ENCODE measurements at places on chromosomes 3 and 15. TPM values are rescaled to one million over a fixed set of nuclear protein-coding genes. Genes with fewer than 3 reads are reported as not detected.
A peak's percentile ranks its signal among the peaks of the same experiment; 100 is the strongest.

The INSYN1 gene
- not detected for total RNA-seq

GRCh38 chr3:44252332-44252959, 10.8 kb downstream of the TOPAZ1 start:
- no peak for DNase-seq

DNA sequence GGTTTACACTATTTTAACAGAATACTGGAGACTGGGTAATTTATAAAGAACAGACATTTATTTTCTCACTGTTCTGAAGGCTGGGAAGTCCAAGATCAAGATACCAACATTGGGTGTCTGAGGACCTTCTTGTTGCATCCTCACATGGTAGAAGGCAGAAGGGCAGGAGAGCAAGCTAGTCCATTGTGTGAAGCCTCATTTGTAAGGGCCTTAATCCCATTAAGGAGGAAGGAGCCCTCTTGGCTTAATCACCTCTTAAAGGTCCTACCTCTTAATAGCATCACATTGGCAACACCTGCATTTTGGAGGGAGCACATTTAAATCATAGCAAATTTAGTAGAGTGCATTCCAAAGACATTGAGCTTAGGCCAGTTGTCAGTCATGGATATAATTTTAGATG, 26.2 kb downstream of the UBE2Q2 start:
- no peak for DNase-seq

DNA sequence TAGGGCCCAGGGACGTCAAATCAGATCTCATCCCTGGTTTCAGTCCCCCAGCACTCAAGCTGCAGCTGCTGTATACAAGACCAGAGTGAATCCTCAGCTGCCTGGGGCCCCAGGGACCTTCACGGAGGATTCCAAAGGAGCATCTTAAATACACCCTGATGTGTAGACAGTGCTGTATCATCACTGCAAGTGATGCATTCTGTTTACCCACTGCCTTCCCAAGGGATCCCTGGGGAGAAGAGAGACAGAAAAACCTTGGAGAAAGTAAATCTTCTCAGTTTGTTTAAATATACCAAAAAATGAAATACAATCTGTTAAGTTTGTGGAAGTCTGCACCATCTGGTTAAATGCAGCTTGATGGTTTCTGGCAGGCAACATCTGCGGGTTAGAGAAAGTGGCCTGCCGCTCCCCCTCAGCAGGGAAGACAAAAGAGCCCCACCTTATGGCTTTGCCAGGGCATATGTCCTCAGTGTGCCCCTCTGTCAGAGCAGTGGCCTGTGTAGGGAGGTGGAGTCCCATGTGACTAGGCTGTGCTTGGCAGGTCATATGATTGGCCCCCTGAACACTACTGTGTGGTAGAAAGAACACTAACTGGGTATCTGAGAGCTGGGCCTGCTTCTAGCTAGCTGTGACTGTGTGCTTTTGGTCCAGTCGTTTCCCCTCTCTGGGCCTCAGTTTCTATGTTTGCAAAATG, 222.2 kb upstream of the TRIM42 start:
- no peak for DNase-seq

The CCR9 gene
- total RNA-seq = 0.76 TPM

The ROPN1 gene
- total RNA-seq = not detected

The NANOGP8 gene
- total RNA-seq = not detected

DNA sequence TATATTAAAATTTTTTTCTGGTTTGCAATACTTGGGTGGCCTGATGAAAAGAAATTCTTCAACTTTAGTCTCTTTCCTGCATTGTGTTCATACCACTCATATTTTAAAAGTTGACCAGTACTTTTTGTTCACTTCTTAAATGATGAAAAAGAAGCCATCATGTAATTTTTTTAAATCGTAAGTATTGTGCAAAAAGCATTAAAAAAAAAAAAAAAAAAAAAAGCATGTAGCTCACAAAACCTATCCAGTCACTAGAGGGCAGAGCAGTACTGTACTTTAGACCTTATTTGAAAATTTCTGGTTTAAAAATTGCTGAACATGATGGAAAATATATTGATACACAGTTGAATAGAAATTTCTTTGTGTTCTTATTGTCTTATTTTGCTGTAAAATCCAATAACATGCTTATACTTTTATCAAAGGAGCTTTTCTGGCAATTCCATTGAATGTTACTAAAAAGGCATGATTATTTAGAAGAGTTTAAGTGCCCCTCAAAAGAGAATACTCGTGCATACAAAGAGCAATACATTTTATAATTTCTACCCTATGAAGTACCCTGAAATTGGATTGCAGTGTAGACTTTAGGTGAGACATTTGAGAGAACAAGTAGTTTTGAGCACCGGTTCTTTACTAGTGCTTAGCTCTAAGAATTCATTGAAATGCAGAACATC, 137.7 kb downstream of the BBX start:
- DNase-seq = peak; percentile 51

DNA sequence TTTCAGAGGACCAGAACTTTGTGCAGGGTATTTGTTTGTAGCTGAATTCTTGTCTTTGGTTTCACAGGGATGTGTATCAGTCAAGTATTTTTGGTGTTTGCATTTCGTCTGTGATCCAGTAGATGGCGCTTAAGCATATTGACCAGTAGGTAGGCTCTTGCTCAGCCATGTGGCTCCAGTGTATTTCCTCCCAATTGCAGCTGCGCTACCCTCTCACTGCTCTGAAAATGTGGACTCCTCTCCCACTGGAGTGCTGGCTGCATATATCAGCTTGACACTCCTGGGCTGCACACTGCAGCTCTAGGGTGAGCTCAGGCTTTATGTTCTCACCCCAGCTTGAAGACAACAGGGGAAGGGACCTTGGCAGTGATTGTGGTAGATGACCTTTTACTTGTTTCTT, 1264.3 kb upstream of the ALCAM start:
- peak; percentile 59 for DNase-seq

The FMN1 gene
- 1.2 TPM for total RNA-seq

DNA sequence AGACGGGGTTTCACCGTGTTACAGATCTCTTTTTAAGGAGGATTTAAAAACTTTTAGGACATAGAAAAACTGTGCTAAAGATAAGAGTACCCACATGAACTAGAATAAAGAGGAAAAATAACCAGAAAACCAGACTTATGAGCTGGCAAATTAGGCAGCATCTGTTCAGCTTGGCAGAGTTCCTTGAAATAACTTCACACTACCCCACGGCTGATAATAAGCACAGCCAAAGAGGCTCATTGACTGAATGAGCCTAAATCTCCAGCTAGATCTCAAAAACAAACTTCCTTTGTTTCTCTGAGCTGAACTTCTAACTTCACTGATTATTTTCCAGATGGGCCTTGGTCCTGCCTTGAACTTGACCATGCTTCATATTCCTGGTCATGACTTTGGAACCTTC, 26.7 kb upstream of the PIK3R4 start:
- no peak for DNase-seq

The ZNF80 gene
- total RNA-seq = 0.42 TPM

GRCh38 chr3:62236016-62236415, 137.3 kb downstream of the FEZF2 start:
- no peak for DNase-seq

DNA sequence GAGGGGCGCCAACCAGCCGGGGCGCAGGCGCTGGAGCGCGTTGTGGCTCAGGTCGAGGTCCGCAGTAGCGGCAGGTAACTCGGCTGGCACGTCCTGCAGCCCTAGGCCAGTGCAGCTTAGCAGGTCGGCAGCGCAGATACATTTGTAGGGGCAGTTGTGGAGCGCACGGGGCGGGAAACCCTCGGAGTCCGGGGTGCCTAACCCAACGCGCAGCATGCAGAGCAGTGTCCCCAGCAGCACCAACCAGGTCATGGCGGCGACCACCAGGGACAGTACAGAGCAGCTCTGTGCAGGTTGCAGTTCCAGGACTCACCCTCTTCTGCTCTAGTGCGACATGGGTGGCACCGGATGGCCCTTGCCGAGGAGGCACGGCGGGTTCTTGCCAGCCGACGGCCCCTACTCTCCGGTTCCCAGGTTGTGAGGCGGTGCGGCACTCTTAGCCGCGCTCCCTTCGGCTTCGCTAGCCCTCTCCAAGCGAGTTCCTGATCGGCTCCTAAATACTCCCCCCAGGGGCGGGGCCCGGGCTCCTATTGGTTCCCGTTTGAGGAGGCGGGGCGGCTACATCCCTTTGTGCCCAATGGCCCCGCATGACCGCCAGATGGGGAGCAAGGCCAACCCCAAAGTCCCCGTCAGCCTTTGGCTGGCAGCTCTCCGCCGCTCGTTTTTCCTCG, at the start of gene AMIGO3:
TSS of gene AMIGO3 (minus strand) at position 471 of the 671 bp plus-strand sequence. CDS start at position 252, 219 bp downstream.
- peak; percentile 95 for DNase-seq

GRCh38 chr3:153958635-153959595, 162.3 kb upstream of the ARHGEF26 start:
- no peak for DNase-seq

The PEX11A gene
- 2.8 TPM for total RNA-seq

DNA sequence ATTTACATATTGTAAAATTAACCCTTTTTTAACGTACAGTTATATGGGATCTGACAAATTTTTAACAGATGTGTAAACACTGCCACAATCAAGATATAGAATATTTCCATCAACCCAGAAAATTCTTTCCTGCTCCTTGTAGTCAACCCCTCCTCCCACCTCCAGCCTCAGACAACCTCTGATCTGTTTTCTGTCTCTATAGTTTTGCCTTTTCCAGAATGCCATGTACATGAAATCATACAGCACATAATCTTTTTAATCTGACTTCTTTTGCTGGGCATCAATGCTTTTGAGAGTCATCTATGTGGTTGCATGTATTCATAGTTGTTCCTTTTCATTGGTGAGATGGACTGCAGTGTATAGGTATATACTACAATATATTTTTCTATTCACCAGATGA, 153.0 kb downstream of the SMAD6 start:
- no peak for DNase-seq

- no peak for DNase-seq
Measured at GRCh38 chr15:58522391-58522790, 90.6 kb downstream of the LIPC start.

DNA sequence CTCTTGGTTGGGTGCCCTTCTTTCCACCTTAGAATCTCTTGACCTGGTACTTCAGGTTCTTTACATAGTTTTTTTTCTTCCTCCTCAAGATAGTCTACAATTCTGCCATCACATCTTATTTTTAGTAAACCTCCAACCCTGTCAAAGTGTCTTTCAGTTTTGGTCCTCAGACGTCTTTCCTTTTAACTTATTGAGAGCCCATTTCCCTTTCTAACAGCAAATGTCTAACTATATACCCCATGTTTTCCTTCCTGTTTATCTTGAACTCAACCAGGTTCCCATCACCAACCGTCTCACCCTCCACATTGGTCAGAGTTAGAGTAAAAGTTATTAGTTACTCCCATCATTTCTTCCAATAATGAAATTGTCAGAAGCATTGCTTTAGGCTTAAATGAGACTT, 10.4 kb downstream of the KBTBD12 start:
- DNase-seq = no peak

DNA sequence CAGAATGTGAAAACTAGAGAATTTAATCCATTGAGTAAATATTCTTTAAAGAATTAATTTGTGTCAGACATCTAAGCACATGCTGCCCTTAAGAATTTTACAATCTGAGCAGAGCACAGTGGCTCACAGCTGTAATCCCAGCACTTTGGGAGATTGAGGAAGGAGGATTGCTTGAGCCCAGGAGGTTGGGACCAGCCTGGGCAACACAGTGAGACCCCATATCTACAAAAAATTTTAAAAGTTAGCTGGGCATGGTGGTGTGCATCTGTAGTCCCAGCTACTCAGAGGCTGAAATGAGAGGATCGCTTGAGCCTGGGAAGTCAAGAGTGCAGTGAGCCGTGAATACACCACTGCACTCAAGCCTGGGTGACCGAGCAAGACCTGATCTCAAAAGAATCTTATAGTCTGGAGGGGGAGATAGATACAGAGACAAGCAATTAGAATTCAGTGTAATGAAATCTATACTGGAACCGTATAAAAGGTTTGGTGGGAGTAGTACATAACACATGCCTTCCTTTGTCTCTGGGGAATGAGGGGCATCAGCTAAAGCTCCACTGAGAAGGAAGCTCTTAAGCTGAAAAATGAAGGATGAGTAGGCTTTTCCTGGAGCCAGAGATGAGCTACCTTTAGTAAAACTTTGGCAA, 21.2 kb downstream of the ATP11B start:
- no peak for DNase-seq

GRCh38 chr3:62365391-62366125, 7.8 kb downstream of the FEZF2 start:
- DNase-seq = no peak

DNA sequence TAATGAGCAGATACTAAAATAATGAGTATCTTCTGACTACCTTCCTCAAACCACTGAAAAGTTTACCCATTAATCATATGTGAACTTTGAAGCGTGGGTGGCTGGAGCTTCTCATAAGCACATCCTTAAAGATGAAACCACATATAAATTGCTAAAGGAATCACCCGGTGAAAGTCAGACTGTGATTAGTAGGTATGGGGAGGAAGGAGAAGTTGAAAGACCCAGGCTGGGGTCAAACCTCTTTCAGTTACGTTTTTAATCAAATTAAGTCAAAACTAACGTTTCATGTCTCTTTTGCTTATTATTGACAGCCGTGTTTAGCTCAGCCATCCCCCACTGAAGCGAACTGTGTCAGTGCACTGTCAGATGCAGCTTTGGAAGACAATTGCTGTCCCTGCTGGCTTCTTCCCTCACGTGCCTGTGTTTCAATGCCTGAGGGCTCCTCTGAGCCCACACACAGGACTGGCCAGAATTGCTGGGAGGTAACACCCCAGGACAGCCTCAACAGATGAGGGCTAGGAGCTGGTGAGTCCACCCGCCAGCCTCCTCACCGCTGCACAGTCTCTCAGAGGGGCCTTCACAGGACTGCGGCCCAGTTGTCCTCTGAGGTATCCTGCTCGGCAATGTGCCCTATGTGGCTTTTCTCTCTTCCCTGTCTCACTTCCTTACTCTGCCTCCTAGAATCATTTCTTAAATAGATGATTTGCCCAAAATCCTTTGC, 29.3 kb upstream of the SH3BP5 start:
- peak; percentile 64 for DNase-seq

- DNase-seq = peak; percentile 68
Measured at GRCh38 chr15:70258369-70259027, 160.8 kb upstream of the TLE3 start.

The CILP gene
- 0.36 TPM for total RNA-seq

GRCh38 chr3:98954791-98955604, 53.5 kb upstream of the DCBLD2 start:
- no peak for DNase-seq

GRCh38 chr3:26428992-26429391, 193.6 kb upstream of the LRRC3B start:
- no peak for DNase-seq

The MAP1A gene
- 0.17 TPM for total RNA-seq

The DHFR2 gene
- total RNA-seq = 8.1 TPM

DNA sequence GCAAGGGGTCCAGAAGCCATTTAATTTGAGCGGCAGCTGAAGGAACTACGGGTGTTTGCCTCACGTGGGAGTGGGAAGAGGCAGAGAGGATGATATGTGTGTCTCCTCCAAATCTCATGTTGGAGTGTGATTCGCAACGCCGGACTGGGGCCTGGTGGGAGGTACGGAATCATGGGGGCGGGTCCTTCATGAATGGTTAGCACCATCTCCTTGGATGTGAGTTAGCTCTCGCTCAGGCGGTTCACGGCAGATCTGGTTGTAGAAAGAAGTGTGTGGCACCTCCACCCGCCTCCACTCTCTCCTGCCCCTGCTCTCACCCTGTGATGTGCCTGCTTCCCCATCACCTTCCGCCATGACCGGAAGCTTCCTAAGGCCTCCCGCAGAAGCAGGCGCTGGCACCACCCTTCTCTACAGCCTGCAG, 25.4 kb downstream of the XXYLT1 start:
- DNase-seq = no peak

- no peak for DNase-seq
Measured at GRCh38 chr3:149296972-149297371, 36.5 kb downstream of the TM4SF18 start.

- no peak for DNase-seq
Measured at GRCh38 chr3:122918576-122919290, 108.8 kb downstream of the SEMA5B start.

The ZNF502 gene
- total RNA-seq = 5.5 TPM

- no peak for DNase-seq
Measured at GRCh38 chr3:11522953-11523571, 120.7 kb downstream of the VGLL4 start.
